HFFc6 (cell line): ENCODE measurements at places on chromosomes 7 and 10. TPM values are rescaled to one million over a fixed set of nuclear protein-coding genes. Genes with fewer than 3 reads are reported as not detected.

- peaks cover 42% of the 10 kb centered on the region for H3K4me1 ChIP-seq
- H3K4me3 ChIP-seq: no peak overlapping the region
- no peaks in the 10 kb centered on the region for H3K36me3 ChIP-seq
- H3K27me3 ChIP-seq: no peaks in the 10 kb centered on the region
Measured at GRCh38 chr7:80334196-80334595, 177.7 kb downstream of the GNAT3 start.

DNA sequence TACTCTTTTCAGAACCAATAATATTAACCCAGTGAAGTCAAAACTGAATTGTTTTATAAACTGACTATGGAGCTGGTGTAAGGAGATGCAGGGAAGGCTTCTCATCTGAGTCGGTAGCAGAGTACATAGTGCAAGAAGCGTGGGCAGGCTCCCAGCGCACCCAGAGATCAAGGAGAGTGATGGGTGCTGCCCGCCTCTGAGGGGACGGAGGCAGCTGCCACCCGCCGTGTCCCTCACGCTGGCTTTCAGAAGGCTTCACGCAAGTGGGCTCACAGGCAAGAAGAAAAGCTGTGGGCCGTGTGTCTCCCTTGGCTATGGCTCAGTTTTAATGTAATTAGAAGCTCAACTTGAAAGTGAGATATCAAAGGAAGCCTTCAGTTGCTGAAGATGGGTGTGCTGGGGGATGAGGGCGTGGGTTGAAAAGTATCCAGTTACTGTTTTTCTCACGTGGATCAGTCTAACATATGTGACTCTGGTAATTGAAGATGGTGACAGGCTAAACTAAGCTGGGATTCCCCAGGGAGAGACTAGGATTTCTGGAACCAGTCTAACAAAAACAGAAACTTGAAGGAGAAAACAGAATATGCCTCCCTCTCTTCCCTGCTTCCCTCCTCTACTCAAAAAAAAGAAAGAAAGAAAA is 159.9 kb downstream of the MGMT start:
- no peaks in the 10 kb centered on the region; the same call in 1 of the 2 replicates for H3K4me1 ChIP-seq
- peaks cover 2% of the 10 kb centered on the region for H3K27me3 ChIP-seq

DNA sequence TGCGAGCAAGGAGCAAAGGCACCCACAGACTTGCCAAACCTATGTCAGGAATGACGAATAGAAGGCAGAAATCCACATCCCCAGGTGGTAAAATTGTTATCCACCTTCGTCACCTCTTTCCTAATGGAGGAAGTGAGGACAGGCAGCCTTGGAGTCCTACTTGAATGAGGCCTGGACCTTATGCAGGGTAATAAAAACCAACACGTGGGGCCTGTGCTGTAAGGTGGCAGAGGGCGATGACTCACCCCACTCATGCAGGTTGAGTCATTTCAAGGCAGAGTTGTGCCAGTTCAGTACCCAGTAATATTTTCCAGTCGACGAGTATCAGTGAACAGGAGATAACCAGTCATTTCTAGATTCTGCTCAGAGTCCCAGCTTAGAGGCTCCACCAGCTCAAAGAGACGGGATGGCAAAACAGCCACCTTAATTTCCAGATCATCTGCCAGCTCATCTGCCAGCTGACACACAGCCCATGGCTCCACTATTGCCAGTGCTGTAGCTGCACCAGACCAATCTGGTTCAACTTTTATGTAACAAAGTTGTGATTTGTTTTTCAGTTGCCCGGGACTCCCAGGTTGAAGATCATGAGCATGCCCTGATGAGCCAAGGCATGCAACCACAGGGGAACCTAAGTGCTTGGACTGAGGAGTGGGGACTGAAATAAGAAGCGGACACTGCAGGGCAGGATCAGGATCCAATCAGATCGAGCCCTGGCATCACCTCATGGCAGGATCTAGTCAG is 176.2 kb upstream of the ITGB1 start:
- no peaks in the 10 kb centered on the region for H3K36me3 ChIP-seq
- peak overlapping the region; percentile 87 for H3K27ac ChIP-seq
- peaks cover 71% of the 10 kb centered on the region for H3K4me1 ChIP-seq
- H3K4me3 ChIP-seq: peak overlapping the region; percentile 55; the same call in 1 of the 2 replicates

- no peak for DNase-seq
- no peaks in the 10 kb centered on the region for H3K4me1 ChIP-seq
- H3K4me3 ChIP-seq: no peak overlapping the region
Measured at GRCh38 chr10:6530966-6531365, 49.1 kb downstream of the PRKCQ start.

DNA sequence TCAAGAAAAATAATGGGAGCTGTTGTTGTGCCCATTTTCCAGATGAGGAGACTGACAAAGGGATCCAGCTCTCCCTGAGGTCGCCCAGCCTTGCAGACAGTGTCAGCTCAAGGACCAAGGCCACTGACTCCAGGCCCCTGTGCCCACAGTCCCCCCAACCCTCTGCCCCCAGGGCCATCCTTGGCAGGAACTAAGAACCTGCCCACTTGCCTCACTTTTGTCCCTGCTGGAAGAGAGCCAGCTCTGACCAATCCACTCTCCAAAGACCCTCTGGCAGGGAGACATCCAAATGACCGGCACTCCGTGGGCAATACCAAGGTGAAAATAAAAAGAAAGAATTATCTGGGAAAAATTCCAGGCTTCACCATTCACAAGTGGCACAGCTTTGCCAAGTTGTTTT is 101.3 kb downstream of the TCERG1L start:
- DNase-seq: no peak
- H3K27me3 ChIP-seq: no peaks in the 10 kb centered on the region
- no peak overlapping the region for H3K27ac ChIP-seq
- H3K4me3 ChIP-seq: no peak overlapping the region
- H3K4me1 ChIP-seq: no peaks in the 10 kb centered on the region

GRCh38 chr7:120979765-120980499 is 8.6 kb upstream of the CPED1 start:
- H3K27ac ChIP-seq: peak overlapping the region; percentile 14; the same call in 1 of the 2 replicates
- H3K4me1 ChIP-seq: peaks cover 41% of the 10 kb centered on the region
- DNase-seq: no peak
- H3K27me3 ChIP-seq: no peaks in the 10 kb centered on the region

- H3K4me1 ChIP-seq: peaks cover 20% of the 10 kb centered on the region
- H3K27ac ChIP-seq: no peak overlapping the region
- DNase-seq: no peak
- H3K27me3 ChIP-seq: peaks cover 1% of the 10 kb centered on the region; the same call in 1 of the 2 replicates
- H3K4me3 ChIP-seq: no peak overlapping the region
Measured at GRCh38 chr7:113314594-113314993, 196.2 kb upstream of the SMIM30 start.

The PPP1R9A gene
- total RNA-seq: not detected in 3 replicates

- H3K27me3 ChIP-seq: peaks cover 2% of the 10 kb centered on the region; the same call in 1 of the 2 replicates
- H3K4me1 ChIP-seq: peaks cover 7% of the 10 kb centered on the region
- peak overlapping the region; percentile 16 for H3K27ac ChIP-seq
- DNase-seq: no peak
- no peak overlapping the region for H3K4me3 ChIP-seq
Measured at GRCh38 chr10:102657984-102658724, 13.9 kb downstream of the TRIM8 start.

GRCh38 chr7:2068693-2069471 is 163.9 kb downstream of the MAD1L1 start:
- DNase-seq: no peak
- no peak overlapping the region for H3K27ac ChIP-seq
- no peaks in the 10 kb centered on the region for H3K36me3 ChIP-seq
- no peaks in the 10 kb centered on the region for H3K4me1 ChIP-seq
- peaks cover 1% of the 10 kb centered on the region; the same call in 1 of the 2 replicates for H3K27me3 ChIP-seq
- H3K4me3 ChIP-seq: no peak overlapping the region

The CHST15 gene
- 1.0 to 8.3 TPM (median 8.1 TPM) in 3 replicates for total RNA-seq

The LEP gene
- not detected in 3 replicates for total RNA-seq

- H3K4me3 ChIP-seq: no peak overlapping the region
- H3K36me3 ChIP-seq: 0 out of 2 replicates have a peak, but pooled peaks cover 5% of the 10 kb centered on the region
- DNase-seq: no peak
- H3K27ac ChIP-seq: no peak overlapping the region
- no peaks in the 10 kb centered on the region; the same call in none of the 2 replicates for H3K27me3 ChIP-seq
Measured at GRCh38 chr7:98495200-98495955, 94.5 kb upstream of the BAIAP2L1 start.

GRCh38 chr10:95837783-95838182 is 70.0 kb upstream of the CC2D2B start:
- H3K36me3 ChIP-seq: no peaks in the 10 kb centered on the region
- H3K27ac ChIP-seq: no peak overlapping the region
- DNase-seq: no peak
- H3K27me3 ChIP-seq: peaks cover 5% of the 10 kb centered on the region; the same call in 1 of the 2 replicates
- no peak overlapping the region for H3K4me3 ChIP-seq

The TEX47 gene
- total RNA-seq: not detected in 3 replicates

GRCh38 chr7:104980440-104980839 is 33.6 kb upstream of the KMT2E start:
- H3K27ac ChIP-seq: peak overlapping the region; percentile 81
- H3K4me3 ChIP-seq: peak overlapping the region; percentile 52
- peaks cover 14% of the 10 kb centered on the region for H3K36me3 ChIP-seq
- DNase-seq: peak; percentile 48
- peaks cover 75% of the 10 kb centered on the region; the same call in 1 of the 2 replicates for H3K4me1 ChIP-seq

DNA sequence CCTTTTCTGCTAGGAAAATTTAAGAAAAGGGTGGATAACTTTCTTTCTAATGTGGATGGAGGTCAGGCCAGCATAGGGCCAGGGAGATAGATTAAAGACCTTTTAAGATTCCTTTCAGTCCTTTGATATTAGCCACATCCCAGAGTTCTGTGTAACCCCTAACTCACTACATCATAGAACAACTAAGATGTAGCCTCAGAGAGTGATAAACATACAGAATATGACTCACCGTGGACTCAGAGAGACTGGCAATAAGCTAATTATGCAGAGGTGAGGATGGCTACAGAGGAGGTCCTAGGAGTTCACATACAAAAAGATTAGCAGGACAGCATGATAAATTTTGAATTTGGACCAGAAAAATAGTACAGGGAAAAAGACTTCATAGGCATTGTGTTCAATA is 141.0 kb downstream of the AOAH start:
- no peak for DNase-seq
- H3K27ac ChIP-seq: no peak overlapping the region
- no peaks in the 10 kb centered on the region for H3K4me1 ChIP-seq
- H3K27me3 ChIP-seq: peaks cover 4% of the 10 kb centered on the region; the same call in 1 of the 2 replicates
- no peaks in the 10 kb centered on the region for H3K36me3 ChIP-seq
